MCF 10A (cell line): ENCODE measurements at places on chromosomes 1 and 21. TPM values are rescaled to one million over a fixed set of nuclear protein-coding genes. Genes with fewer than 3 reads are reported as not detected.

The FLG2 gene
- total RNA-seq, result not detected in 2 replicates

The FMO5 gene
- 0.72 and 0.86 TPM in 2 replicates for total RNA-seq

DNA sequence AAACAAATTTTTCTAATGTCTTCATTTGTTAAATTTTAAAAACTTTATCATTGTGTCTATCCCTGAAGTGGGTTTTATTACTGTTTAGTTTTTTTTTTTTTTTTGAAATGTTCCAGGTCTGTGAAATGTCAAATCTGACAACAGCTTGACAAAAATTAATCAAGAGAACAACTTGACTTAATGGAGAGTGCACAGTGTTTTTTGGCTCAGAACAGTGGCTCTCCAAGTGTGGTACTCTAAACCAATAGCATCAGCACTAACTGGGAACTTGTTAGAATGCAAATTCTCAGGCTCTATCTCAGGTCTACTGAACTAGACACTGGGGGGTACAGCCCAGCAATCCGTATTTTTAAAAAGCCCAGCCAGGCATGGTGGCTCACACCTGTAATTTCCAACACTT, 49.2 kb downstream of the ATP1B1 start:
- no peaks in the 10 kb centered on the region for H3K27me3 ChIP-seq
- H3K4me1 ChIP-seq, result no peaks in the 10 kb centered on the region
- no peak overlapping the region for H3K4me3 ChIP-seq
- no peaks in the 10 kb centered on the region for H3K36me3 ChIP-seq
- no peak overlapping the region for H3K27ac ChIP-seq

- H3K4me3 ChIP-seq, result no peak overlapping the region
- no peaks in the 10 kb centered on the region for H3K27me3 ChIP-seq
- H3K4me1 ChIP-seq, result no peaks in the 10 kb centered on the region
- no peak for DNase-seq
Observed at GRCh38 chr21:28790335-28790734, 202.3 kb downstream of the LTN1 start.

The ADORA1 gene
- total RNA-seq, result 0.26 and 0.34 TPM in 2 replicates

GRCh38 chr1:171969813-171970212, 128.5 kb downstream of the DNM3 start:
- no peak overlapping the region for H3K27ac ChIP-seq
- no peaks in the 10 kb centered on the region for H3K27me3 ChIP-seq
- H3K4me1 ChIP-seq, result no peaks in the 10 kb centered on the region
- no peak overlapping the region for H3K4me3 ChIP-seq

DNA sequence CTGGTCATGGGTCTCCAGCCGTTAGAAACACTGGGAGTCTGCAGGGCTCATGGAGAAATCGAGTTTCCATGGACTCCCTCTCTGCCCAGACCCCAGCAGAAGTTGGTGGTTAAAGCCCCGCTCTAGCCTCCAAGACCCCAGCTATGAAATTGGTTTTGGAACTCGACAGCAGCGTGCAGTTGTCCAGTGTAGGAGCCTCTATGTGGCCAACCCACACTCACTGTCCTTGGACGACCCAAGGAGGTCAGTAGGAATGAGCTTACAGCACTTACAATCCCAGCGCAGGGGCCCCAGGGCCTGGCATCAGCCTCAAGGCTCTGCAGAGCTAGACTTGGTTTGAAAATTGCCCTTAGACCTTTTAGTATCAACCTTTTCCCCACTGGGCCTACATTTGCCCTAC, 3.2 kb upstream of the PRDM16 start:
- H3K36me3 ChIP-seq, result no peaks in the 10 kb centered on the region
- H3K4me3 ChIP-seq, result no peak overlapping the region
- DNase-seq, result no peak
- H3K27me3 ChIP-seq, result no peaks in the 10 kb centered on the region
- no peak overlapping the region for H3K27ac ChIP-seq
- no peaks in the 10 kb centered on the region for H3K4me1 ChIP-seq

The ZBTB8OS gene
- total RNA-seq, result 66.2 and 81.1 TPM in 2 replicates

DNA sequence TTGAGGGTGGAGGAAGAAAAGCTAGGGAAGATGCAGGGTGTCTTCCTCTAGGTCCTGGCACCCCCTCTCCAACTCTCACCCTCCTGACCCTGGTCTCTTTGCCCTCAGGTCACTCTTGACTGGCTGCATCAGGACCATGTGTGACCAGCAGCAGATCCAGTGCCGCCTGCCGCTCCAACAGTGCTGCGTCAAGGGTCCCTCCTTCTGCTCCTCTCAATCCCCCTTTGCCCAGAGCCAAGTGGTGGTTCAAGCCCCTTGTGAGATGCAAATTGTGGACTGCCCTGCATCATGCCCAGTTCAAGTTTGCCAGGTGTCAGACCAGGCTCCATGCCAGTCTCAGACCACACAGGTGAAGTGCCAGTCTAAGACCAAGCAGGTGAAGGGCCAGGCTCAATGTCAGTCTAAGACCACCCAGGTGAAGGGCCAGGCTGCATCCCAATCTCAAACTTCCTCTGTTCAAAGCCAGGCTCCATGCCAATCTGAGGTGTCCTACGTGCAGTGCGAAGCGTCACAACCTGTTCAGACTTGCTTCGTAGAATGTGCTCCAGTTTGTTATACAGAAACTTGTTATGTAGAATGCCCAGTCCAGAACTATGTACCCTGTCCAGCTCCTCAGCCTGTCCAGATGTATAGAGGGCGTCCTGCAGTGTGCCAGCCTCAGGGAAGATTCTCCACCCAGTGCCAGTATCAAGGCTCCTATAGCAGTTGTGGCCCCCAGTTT, 1.8 kb downstream of the KPRP start:
- peak overlapping the region; percentile 31 for H3K27ac ChIP-seq
- peak overlapping the region; percentile 22 for H3K4me3 ChIP-seq
- DNase-seq, result peak; percentile 88
- peaks cover 41% of the 10 kb centered on the region for H3K4me1 ChIP-seq
- no peaks in the 10 kb centered on the region for H3K36me3 ChIP-seq
- H3K27me3 ChIP-seq, result no peaks in the 10 kb centered on the region

DNA sequence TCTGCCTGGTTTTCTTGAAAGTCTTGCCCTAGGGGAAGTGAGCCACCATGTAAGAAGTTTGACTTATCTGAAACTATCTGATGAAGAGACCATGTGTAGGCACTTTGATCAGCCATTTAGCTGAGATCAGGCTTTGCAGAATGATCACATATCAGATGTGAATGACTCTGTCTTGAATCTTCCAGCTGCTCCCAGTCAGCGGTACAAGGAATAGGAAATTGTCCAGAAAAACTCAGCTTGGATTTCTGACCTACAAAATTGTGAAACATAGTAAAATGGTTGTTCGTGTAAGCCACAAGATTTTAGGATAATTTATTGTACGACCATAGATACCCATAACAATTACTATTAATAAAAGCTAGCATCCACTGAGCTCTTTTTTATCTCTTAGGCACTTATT, 41.9 kb upstream of the NTNG1 start:
- H3K36me3 ChIP-seq, result peaks cover 6% of the 10 kb centered on the region
- H3K4me1 ChIP-seq, result peaks cover 4% of the 10 kb centered on the region
- no peaks in the 10 kb centered on the region for H3K27me3 ChIP-seq
- DNase-seq, result no peak
- no peak overlapping the region for H3K27ac ChIP-seq

The DCST1 gene
- total RNA-seq, result 0.21 and 0.42 TPM in 2 replicates

The GCSAML gene
- not detected in 2 replicates for total RNA-seq

GRCh38 chr1:225435957-225436392, 8.1 kb upstream of the LBR start:
- no peak overlapping the region for H3K27ac ChIP-seq
- no peaks in the 10 kb centered on the region for H3K36me3 ChIP-seq
- H3K4me3 ChIP-seq, result no peak overlapping the region
- H3K27me3 ChIP-seq, result no peaks in the 10 kb centered on the region
- H3K4me1 ChIP-seq, result no peaks in the 10 kb centered on the region

The C1orf50 gene
- total RNA-seq, result 11.7 and 13.8 TPM in 2 replicates

GRCh38 chr1:110626889-110627288, 20.7 kb upstream of the KCNA2 start:
- H3K27ac ChIP-seq, result no peak overlapping the region
- H3K27me3 ChIP-seq, result peaks cover 49% of the 10 kb centered on the region
- H3K4me3 ChIP-seq, result no peak overlapping the region
- H3K36me3 ChIP-seq, result no peaks in the 10 kb centered on the region

DNA sequence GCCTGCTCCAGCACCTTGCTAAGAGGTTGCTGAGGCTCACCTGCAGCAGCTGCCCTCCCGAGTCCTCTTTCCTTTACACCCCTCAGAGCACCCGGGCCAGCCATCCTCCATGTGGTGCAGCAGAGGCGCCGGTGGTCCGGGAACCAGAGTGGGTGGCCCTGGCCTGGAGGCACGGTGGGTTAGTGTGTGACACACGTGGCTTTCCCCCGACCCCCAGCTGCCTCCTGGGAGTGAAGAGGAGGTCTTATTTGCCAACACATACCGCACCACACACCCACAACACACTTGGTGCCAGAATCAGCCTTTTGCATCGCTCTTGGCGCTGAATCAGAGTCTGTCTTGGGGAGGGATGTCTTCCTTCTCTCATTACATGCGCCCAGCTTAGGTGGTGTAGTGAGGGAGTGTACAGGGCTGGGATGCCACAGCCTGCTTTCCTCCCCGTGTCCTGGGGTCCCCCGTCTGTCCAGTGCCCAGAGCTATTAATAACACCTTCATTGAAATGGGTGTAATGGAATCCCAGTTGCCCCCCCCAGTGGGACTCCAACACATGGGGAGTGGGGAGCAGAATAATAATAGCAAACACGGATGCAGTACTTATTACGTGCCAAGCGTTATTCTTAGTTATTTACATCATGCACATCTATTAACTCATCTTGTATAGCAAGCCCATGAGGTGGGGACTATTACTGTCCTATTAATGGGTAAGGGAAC, 38.2 kb downstream of the MAPKAPK2 start:
- peak overlapping the region; percentile 49 for H3K4me3 ChIP-seq
- DNase-seq, result peak; percentile 93
- H3K27me3 ChIP-seq, result no peaks in the 10 kb centered on the region
- peak overlapping the region; percentile 63 for H3K27ac ChIP-seq
- H3K4me1 ChIP-seq, result peaks cover 58% of the 10 kb centered on the region

The TNFAIP8L2 gene
- total RNA-seq, result not detected in 2 replicates

DNA sequence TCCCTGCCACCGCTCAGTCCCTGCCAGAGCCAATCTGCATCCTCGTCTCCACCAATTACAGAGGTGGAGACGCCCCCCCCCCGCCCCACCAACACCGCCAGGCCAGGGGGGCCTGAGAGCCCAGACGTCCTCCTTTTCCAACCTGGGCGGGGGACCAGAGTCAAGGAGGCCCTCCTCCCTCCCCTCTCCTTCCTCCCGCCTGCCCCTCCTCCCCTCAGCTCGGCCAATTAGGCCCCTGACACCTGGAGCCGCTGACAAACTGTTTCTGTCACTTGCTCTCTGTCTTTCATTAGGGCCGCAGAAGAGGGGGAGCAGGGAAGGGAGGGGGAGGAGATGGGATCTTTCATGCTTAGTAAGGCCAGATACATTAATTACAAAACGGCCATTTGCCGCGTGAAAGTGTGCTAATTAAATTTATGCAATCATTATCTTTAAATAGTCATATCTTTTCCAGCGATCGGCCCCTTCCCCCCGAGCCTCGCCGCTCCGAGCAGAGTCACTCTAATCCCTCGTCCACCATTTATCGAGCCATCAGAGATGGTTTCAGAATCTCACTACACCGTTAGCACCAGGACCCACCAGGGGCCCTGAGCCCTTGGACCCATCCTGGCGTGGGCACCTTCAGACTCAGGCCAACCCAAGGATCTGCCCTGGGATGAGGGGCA, 94.7 kb downstream of the PAX7 start:
- H3K4me3 ChIP-seq, result no peak overlapping the region
- H3K27ac ChIP-seq, result no peak overlapping the region
- H3K4me1 ChIP-seq, result no peaks in the 10 kb centered on the region
- H3K27me3 ChIP-seq, result peaks cover 66% of the 10 kb centered on the region
- DNase-seq, result no peak
- no peaks in the 10 kb centered on the region for H3K36me3 ChIP-seq

GRCh38 chr1:46991083-46991923, 32.2 kb upstream of the CYP4X1 start:
- DNase-seq, result peak; percentile 52
- H3K4me3 ChIP-seq, result no peak overlapping the region
- H3K36me3 ChIP-seq, result no peaks in the 10 kb centered on the region

The TSPEAR gene
- total RNA-seq, result not detected in 2 replicates

The OR2M2 gene
- total RNA-seq, result not detected in 2 replicates

The LHX8 gene
- not detected in 2 replicates for total RNA-seq

DNA sequence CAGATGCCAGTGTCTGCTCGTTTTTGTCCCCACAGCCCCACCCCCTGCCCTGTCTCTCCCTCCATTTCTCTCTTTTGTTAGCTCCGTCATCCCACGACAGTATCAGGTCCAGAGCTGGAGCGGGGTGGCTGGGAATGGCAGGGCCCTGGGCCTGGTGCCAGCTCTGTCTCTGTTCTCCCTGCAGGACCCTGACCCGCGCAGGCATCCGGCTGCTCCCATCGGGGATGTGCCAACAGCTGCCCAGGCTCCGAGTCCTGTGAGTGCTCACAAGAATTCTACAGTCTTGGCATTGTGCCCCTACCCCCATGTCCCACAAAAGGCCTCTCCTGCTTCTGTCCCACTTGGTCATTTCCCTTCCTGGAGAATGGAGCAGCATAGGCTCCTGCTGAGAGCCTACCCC, 37.4 kb downstream of the UBE2T start:
- H3K27me3 ChIP-seq, result no peaks in the 10 kb centered on the region
- H3K27ac ChIP-seq, result no peak overlapping the region
- no peaks in the 10 kb centered on the region for H3K4me1 ChIP-seq
- no peak for DNase-seq
- H3K4me3 ChIP-seq, result no peak overlapping the region
- no peaks in the 10 kb centered on the region for H3K36me3 ChIP-seq

- no peaks in the 10 kb centered on the region for H3K27me3 ChIP-seq
- H3K27ac ChIP-seq, result no peak overlapping the region
- peaks cover 5% of the 10 kb centered on the region for H3K4me1 ChIP-seq
- no peaks in the 10 kb centered on the region for H3K36me3 ChIP-seq
- no peak for DNase-seq
- no peak overlapping the region for H3K4me3 ChIP-seq
Observed at GRCh38 chr1:195738966-195739650, 869.1 kb downstream of the KCNT2 start.

The TPTE gene
- total RNA-seq, result not detected in 2 replicates

The NEGR1 gene
- 3.5 and 4.1 TPM in 2 replicates for total RNA-seq

- no peaks in the 10 kb centered on the region for H3K36me3 ChIP-seq
- H3K27ac ChIP-seq, result no peak overlapping the region
- H3K27me3 ChIP-seq, result no peaks in the 10 kb centered on the region
Observed at GRCh38 chr1:162130308-162130707, 60.8 kb downstream of the NOS1AP start.

The SPRR2B gene
- not detected in 2 replicates for total RNA-seq

DNA sequence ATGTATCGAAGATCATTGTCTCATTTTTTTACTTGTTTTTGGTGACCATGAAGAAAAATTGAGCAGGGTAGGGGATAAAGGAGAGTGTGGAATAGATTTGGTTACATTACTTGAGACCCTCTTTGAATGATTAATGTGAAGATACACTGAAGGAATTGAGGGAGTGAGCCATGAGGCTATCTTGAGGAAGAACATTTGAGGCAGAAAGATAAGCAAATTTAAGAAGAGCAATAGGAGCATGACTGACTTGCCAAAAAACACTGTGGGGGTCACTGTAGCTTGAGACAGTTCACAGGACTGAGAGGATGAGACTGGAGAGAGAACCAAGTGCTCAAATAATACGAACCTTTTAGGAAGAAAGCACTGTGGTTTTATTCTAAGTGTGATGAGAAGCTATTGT, 43.1 kb upstream of the PTPRC start:
- no peaks in the 10 kb centered on the region for H3K36me3 ChIP-seq
- H3K4me3 ChIP-seq, result no peak overlapping the region
- H3K4me1 ChIP-seq, result no peaks in the 10 kb centered on the region
- H3K27me3 ChIP-seq, result no peaks in the 10 kb centered on the region

- no peaks in the 10 kb centered on the region for H3K36me3 ChIP-seq
- no peaks in the 10 kb centered on the region for H3K27me3 ChIP-seq
- no peak for DNase-seq
- no peak overlapping the region for H3K27ac ChIP-seq
- H3K4me3 ChIP-seq, result no peak overlapping the region
Observed at GRCh38 chr21:44477712-44478111, 22.4 kb downstream of the LRRC3 start.
